Nasal cavity respiratory epithelium epithelial cell of viscerocranial mucosa (primary cell): ENCODE measurements at places on chromosomes 12 and 14. TPM values are rescaled to one million over a fixed set of nuclear protein-coding genes. Genes with fewer than 3 reads are reported as not detected.

Gene PLA2G1B
- not detected in 2 replicates for total RNA-seq

Gene SMIM41
- total RNA-seq, result under 0.01 TPM in 1 of 2 replicates, not detected in the other

Gene CNTN1
- total RNA-seq, result 0.21 and 1.0 TPM in 2 replicates

Gene THTPA
- 7.5 and 8.1 TPM in 2 replicates for total RNA-seq

Gene KRT2
- not detected in 2 replicates for total RNA-seq

Gene KRT5
- 6,718 and 16,450 TPM in 2 replicates for total RNA-seq

Gene CCDC38
- under 0.01 TPM in 1 of 2 replicates, not detected in the other for total RNA-seq
